ENCODE measurements at places on chromosomes 16 and 17.

DNA sequence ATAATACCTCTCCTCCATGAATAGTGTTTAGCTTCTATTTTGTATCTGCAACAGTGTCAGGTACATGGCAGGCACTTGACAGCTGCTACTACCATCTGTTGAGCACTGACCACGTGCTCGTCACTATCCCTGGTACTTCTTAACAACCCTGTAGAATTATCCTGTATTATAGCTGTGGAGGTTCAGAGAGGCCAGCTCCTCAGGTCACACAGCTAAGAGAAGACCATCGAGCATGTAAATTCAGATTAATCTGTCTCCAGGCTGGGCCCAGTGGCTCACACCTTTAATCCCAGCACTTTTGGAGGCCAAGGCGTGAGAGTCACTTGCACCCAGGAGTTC, 26.3 kb downstream of the WSB1 start:
- no peak for DNase-seq

DNA sequence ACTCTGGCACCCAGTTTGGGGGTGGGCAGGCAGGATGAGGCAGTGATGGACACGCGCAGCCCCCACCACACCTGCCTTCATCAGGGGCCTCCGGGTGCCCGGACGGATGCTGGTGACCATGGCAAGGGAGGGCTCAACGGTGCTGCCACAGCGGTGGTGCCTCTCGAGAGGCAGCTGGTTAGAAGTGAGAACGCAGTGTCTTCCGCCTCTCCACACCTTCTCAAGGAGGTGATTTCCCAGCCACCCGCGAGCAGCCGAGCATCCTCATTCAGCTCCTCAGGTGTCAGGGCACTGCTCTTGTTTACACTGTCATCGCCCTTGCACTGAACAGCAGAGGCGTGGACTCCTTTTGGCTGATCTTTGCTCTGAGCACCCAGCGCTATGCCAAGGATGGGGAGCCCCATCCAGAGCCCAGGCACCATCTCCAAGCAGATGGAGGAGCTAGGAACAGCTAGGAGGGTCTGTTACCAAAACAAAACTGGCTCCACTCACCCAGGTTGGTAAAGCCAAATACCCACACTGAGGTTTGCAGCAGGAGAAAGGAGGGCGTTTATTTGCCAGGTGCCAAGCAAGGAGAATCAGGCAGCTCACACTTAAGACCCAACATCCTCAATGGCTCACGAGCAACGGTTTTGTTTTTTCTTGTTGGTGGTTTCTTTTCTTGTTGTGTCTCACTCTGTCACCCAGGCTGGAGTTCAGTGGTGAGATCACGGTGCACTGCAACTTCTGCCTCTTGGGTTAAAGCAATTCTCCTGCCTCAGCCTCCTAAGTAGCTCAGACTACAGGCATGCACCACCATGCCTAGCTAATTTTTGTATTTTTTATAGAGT, 174.3 kb upstream of the TNRC6C start:
- DNase-seq: no peak

GRCh38 chr16:51968749-51969148, 578.2 kb downstream of the TOX3 start:
- peak; percentile 15 for DNase-seq

DNA sequence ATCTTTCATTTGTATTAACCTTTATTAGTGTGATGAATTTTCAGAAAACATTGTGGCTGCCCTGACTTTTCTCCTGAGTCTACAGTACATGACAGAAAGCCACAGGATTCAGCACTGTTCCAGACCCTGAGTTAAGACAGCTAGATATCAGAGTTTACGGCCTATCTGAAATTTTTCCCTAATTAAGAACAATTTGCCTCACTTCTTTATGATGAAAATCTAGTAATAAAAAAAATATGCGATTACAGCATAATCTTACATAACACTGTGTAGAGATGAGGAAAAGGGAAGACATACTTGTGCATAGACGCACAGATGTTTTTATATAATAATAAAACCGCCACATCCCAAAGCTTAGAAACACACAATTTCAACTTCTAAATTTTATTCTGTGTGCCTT, 7.3 kb downstream of the SPOP start:
- peak; percentile 19 for DNase-seq

DNA sequence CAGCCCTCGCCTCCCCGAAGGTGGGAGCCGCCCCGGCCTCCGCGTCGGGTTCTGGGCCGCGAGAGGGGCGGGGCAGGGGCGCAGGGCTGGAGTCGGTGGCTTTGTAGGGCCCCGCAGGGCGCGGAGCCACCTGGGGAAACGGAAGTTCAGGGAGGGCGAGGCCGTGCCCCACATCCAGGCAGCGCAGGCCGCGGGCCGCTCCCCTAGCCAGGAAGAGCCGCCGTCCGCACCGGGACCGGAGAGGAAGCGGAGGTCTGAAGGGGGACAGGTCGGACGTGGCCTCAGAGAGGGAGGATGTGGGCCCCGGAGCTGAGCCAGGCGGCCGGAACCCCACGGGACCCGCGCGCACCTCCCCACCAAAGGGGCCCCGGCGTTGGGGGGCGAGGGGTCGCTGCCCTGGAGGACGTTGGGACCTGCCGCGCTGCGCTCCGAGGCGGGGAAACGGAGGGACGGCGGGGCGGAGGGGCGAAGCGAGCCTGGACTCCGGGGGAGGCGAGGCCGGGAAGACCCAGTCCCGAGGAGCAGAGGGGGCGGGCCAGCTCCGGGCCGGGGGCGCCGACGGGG, 482 bp upstream of the SLC16A3 start:
- DNase-seq: no peak
